H1 (cell line): ENCODE measurements at places on chromosomes 11 and 22. TPM values are rescaled to one million over a fixed set of nuclear protein-coding genes. Genes with fewer than 3 reads are reported as not detected.

DNA sequence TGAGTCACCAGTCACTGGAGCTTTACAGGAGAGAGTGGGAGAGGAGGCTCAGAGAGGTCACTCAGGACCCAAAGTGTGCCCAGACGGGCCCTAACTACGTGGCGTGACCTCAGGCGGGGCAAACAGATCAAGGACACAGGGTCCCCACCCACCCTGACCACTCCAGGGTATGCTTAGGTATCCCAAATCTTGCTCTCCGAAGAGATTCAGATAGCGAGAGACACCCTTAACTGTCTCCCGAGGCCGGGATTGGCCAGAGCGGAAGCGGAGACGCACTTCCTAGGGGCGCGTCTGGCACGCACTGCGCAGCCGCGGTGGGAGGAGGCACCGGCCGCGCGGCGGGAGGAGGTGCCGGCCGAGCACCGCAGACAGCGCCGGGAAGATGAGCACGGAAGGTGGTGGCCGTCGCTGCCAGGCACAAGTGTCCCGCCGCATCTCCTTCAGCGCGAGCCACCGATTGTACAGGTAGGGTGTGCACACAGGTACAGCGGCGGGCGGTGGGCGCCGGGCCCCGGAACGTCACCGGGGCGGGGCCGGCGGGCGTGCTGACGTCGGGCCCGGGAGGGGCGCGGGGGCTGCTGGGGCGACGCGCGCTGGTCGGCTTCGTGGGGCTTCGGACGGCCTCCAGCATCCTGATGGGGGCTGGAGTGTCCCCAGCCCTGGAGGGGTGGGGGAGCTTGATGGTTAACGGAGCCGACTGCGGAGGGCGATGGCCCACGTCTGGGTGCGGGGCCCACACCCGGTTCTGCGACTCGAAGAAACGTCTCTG, at the start of gene PTS:
Gene PTS, plus strand, starts transcription at position 367 of the 769 bp plus-strand sequence. Its CDS starts 16 bp downstream, at position 383.
- DNase-seq, result peak; percentile 39
- peak within 1 kb of the TSS; percentile 89 for H3K4me3 ChIP-seq
- peaks cover 24% of the 10 kb centered on the region; the same call in 1 of the 2 replicates for H3K36me3 ChIP-seq

HOATZ gene
- not detected in 2 replicates for polyA plus RNA-seq

- H3K27ac ChIP-seq, result no peak overlapping the region
- no peaks in the 10 kb centered on the region for H3K4me1 ChIP-seq
- no peak for DNase-seq
- H3K36me3 ChIP-seq, result no peaks in the 10 kb centered on the region
These were observed 155.5 kb upstream of the PITPNB start for GRCh38 chr22:28074526-28074925.

GRCh38 chr11:119459293-119459976, 36.5 kb upstream of the THY1 start:
- H3K27me3 ChIP-seq, result no peaks in the 10 kb centered on the region
- peaks cover 2% of the 10 kb centered on the region for H3K4me1 ChIP-seq
- H3K4me3 ChIP-seq, result no peak overlapping the region
- DNase-seq, result no peak
- no peak overlapping the region for H3K27ac ChIP-seq

WDR74 gene
- polyA plus RNA-seq, result 93.6 and 116 TPM in 2 replicates

GAB4 gene
- 0.03 TPM in 2 replicates for polyA plus RNA-seq

OR52A1 gene
- 5.7 and 5.9 TPM in 2 replicates for polyA plus RNA-seq

DNA sequence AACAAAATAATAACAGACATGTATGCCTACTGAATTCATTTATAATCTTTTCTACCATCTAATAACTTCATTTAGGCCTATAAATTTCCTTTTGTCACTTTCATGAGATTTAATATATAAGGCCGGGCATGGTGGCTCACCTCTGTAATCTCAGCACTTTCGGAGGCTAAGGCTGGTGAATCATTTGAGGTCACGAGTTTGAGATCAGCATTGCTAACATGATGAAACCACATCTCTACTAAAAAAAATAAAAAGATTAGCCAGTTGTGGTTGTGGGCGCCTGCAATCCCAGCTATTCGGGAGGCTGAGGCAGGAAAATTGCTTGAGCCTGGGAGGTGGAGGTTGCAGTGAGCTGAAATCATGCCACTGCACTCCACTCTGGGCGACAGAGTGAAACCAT, 14.2 kb upstream of the NTM start:
- no peak overlapping the region for H3K27ac ChIP-seq
- H3K36me3 ChIP-seq, result no peaks in the 10 kb centered on the region
- no peak overlapping the region for H3K4me3 ChIP-seq
- H3K27me3 ChIP-seq, result no peaks in the 10 kb centered on the region
- no peaks in the 10 kb centered on the region for H3K4me1 ChIP-seq

DNA sequence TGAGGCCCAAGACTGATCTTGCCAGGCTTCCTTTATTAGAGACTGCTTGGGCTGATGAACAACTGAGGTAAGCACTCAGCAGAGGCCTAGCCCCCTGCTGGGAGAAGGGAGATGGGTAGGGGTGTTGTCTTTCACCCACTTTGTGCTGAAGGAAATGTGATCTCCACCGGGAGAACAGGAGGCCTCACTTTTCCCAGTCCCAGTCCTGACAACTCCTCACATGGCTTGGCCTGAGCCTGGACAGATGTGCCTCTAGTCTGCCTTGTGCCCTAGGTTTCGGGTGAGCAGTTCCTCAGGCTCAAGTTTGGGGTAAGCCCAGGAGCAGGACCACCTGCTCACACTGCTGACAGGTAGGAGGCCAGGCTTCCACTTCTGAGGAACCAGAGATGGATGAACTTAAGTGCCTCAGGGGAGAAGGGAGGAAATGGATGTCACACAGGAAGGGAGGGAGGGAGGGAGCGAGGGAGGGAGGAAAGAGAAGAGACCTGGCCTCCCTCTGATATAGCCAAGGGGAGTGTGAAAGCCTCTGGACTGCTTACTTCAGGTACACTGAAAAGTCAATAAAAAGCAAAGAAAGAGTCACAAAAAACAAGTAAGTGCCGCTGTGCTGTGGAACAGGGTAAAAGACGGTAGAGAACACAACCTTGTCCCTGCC, 8.1 kb downstream of the CLPB start:
- peaks cover 9% of the 10 kb centered on the region; the same call in 1 of the 2 replicates for H3K36me3 ChIP-seq
- DNase-seq, result no peak
- H3K4me1 ChIP-seq, result no peaks in the 10 kb centered on the region

LDHAL6A gene
- polyA plus RNA-seq, result not detected in 2 replicates

DNA sequence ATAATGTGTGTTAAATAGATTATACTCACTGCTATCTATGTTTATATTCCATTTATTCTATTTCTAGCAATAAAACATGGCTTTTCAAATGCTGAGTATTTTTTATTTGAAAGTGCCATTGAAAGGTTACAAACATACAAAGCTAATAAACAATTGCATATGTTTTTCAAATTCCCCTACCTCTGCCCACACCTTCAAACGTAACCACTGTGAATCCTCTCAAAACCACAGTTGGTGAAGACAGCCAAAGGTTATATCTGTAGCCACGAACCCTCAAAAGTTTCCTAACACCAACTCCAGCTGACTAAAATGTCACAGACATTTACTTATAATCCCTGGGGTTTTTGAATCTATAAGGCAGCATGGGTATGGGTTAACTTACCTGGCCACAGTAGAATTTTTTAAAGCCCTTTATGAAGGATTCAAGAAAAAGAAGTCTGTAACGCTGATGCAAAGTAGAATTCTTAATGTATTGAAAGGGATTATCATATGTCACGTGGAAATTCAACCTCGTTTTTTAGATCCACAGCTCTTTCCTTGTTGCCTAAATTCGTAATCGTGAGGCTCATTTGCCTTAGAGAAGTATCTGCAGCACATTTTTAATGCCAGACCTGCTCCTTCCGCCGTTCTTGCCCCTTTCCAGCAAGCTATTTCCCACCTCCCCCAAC, 122.5 kb upstream of the ZC3H12C start:
- no peak for DNase-seq
- H3K4me1 ChIP-seq, result peaks cover 6% of the 10 kb centered on the region
- H3K4me3 ChIP-seq, result no peak overlapping the region
- H3K27ac ChIP-seq, result no peak overlapping the region
- no peaks in the 10 kb centered on the region for H3K36me3 ChIP-seq
- H3K27me3 ChIP-seq, result no peaks in the 10 kb centered on the region

OR4C16 gene
- polyA plus RNA-seq, result not detected in 2 replicates

- H3K36me3 ChIP-seq, result no peaks in the 10 kb centered on the region
- no peaks in the 10 kb centered on the region for H3K4me1 ChIP-seq
- DNase-seq, result no peak
These were observed 413.7 kb upstream of the FAT3 start for GRCh38 chr11:91810871-91811270.

GRCh38 chr11:95599959-95600586, 189.5 kb downstream of the FAM76B start:
- no peaks in the 10 kb centered on the region for H3K36me3 ChIP-seq
- DNase-seq, result no peak
- H3K27ac ChIP-seq, result no peak overlapping the region
- H3K4me3 ChIP-seq, result no peak overlapping the region
- no peaks in the 10 kb centered on the region for H3K27me3 ChIP-seq
- H3K4me1 ChIP-seq, result no peaks in the 10 kb centered on the region

SPTBN2 gene
- 19.1 and 25.9 TPM in 2 replicates for polyA plus RNA-seq

DNA sequence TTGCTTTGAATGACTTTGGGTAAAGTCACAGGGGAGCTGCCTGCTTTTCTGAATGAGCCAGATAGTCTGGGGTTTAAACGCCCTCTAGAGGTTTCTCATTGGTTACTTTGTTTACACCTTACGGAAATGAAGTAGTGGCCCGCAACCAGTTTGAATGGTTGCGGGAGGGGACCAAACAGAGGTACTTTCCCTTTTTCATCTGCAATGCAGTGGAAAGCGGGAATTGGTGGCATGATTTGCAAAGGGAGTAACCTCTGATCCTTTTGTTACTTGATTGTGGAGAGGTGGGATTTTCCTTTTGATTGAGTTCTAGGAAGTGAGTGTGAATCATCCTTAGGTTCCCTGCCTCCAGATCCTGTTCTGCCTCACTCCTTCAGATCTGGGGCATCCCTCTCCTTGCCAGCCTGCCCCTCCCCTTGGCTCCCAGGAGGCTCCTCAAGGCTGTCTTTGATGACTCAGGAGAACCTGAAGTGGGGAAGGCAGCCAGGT, 15.9 kb upstream of the GLYATL1 start:
- DNase-seq, result peak; percentile 57
- H3K27ac ChIP-seq, result no peak overlapping the region
- peaks cover 1% of the 10 kb centered on the region for H3K4me1 ChIP-seq

KRTAP5-9 gene
- 0.11 TPM in 1 of 2 replicates, not detected in the other for polyA plus RNA-seq

CSTPP1 gene
- polyA plus RNA-seq, result 28.7 and 55.1 TPM in 2 replicates

MS4A3 gene
- polyA plus RNA-seq, result not detected in 2 replicates

GRCh38 chr22:44526779-44527126, 28.7 kb upstream of the RTL6 start:
- no peaks in the 10 kb centered on the region for H3K27me3 ChIP-seq
- DNase-seq, result no peak
- H3K4me1 ChIP-seq, result no peaks in the 10 kb centered on the region
- no peaks in the 10 kb centered on the region for H3K36me3 ChIP-seq

OR8G5 gene
- not detected in 2 replicates for polyA plus RNA-seq

DNA sequence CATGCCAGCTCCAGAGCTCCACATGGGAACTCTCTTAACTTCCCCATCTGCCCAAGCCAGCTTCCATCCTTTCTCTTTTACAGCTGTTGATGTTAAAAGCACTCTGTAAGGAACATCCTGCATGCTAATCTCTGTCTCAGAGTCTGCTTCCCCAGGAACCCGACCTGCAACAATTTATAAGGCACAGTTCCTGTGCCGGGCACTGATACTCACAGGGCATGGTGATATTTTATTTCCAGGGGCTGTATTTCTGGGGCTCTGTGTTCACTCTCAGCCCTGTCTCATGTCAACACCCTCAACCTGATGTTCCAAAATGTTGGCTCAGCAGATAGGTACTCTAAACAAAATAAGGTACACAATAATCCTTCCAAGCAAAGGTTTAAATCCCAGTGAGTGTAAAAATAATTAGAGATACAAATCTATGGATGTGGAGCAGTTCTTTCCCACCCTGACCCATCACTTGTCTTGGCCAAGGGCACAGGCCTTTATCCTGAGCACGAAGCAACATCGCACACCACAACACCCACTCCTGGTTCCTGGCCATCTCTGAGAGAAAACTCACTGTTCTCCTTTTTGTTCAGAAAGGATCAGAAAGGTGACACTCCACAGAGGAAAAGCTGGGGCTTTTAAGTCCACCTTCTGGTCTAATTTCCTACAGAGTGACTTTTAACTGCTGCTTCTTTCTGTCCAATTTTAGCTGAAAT, 44.8 kb upstream of the C11orf87 start:
- no peak overlapping the region for H3K27ac ChIP-seq
- no peak for DNase-seq
- no peaks in the 10 kb centered on the region for H3K36me3 ChIP-seq
- H3K4me3 ChIP-seq, result no peak overlapping the region

GRCh38 chr22:31829505-31829904, 75.7 kb downstream of the DEPDC5 start:
- no peak overlapping the region for H3K4me3 ChIP-seq
- no peaks in the 10 kb centered on the region for H3K36me3 ChIP-seq
- H3K27ac ChIP-seq, result no peak overlapping the region
- no peaks in the 10 kb centered on the region for H3K27me3 ChIP-seq

- no peaks in the 10 kb centered on the region for H3K4me1 ChIP-seq
- DNase-seq, result no peak
- H3K4me3 ChIP-seq, result no peak overlapping the region
- H3K36me3 ChIP-seq, result no peaks in the 10 kb centered on the region
These were observed 14.1 kb upstream of the MRGPRD start for GRCh38 chr11:68994894-68995285.

- no peak overlapping the region for H3K27ac ChIP-seq
- DNase-seq, result no peak
- no peaks in the 10 kb centered on the region for H3K36me3 ChIP-seq
- no peaks in the 10 kb centered on the region for H3K27me3 ChIP-seq
- H3K4me3 ChIP-seq, result no peak overlapping the region
- H3K4me1 ChIP-seq, result peaks cover 18% of the 10 kb centered on the region
These were observed 83.3 kb downstream of the ZC3H12C start for GRCh38 chr11:110176366-110177085.

DNA sequence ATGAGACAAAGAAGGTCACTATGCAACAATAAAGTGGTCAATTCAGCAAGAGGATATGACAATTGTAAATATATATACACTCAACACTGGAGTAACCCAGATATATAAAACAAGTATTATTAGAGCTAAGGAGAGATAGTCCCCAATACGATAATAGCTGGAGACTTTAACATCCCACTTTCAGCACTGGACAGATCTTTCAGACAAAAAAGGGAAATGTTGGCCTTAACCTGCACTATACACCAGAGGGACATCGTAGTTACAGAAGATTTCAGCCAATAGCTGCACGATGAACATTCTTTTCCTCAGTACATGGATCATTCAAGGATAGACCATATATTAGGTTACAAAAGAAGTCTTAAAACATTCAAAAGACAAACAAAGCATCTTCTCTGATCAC, 29.9 kb downstream of the PIWIL3 start:
- H3K36me3 ChIP-seq, result no peaks in the 10 kb centered on the region
- no peak overlapping the region for H3K27ac ChIP-seq
- H3K27me3 ChIP-seq, result no peaks in the 10 kb centered on the region
- no peak for DNase-seq
- no peak overlapping the region for H3K4me3 ChIP-seq

GRCh38 chr11:41235668-41236067, 223.8 kb downstream of the LRRC4C start:
- no peaks in the 10 kb centered on the region for H3K27me3 ChIP-seq
- peaks cover 2% of the 10 kb centered on the region; the same call in 1 of the 2 replicates for H3K4me1 ChIP-seq
- DNase-seq, result no peak

TBC1D10A gene
- polyA plus RNA-seq, result 7.0 and 11.3 TPM in 2 replicates

PRDM10 gene
- polyA plus RNA-seq, result 15.5 and 20.8 TPM in 2 replicates

MEN1 gene
- 47.2 and 78.5 TPM in 2 replicates for polyA plus RNA-seq
